ENCODE measurements at places on chromosomes 7 and 10.

DNA sequence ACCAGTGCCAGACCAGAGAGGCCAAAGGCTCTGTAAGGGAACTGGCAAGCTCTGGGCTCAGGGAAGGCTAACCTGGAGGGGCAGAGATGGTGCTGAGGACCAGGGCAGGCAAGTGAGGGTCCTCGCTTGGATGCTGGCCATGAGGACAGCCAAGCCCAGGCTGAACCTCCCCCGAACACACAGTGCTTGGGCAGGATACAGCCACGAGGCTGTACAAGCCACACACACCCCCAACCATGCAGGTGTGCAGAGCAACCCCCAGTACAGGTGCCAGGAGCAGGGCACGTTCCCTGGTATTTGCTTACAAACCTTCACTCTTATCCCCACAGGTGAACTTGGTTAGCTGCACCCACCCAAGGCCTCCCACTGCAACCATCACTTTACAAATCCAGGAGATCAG, 185.7 kb downstream of the GRID1 start:
- no peak for DNase-seq

GRCh38 chr10:88027570-88027969, 164.1 kb downstream of the PTEN start:
- DNase-seq, result no peak

GRCh38 chr10:123109466-123109865, 26.3 kb upstream of the HMX3 start:
- no peak for DNase-seq

DNA sequence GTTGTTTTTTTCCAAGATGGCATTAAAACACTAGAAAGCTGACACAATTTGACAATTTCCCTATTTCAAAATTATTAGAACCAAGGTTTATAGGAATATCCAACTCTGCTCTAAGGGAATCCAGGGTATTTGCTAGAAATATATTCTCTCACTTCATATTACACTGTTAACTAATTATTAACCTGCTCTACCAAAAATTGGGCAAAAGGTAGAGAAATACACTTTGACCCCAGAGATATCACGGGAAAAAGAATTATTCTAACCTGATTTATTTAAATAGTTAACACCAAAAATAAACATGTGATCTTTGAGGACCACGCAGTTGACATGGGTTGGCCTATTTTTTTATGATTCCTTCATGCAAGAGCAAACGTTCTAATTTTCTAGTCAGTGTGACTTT, 21.6 kb upstream of the FAM13C start:
- no peak for DNase-seq

- DNase-seq, result no peak
Measured at GRCh38 chr7:30175180-30175579, 40.4 kb downstream of the MTURN start.

Measured in activated T-cell treated with anti-CD3 and anti-CD28 coated beads for 24 hours (primary cell).